ENCODE measurements at places on chromosomes 6 and 20.

DNA sequence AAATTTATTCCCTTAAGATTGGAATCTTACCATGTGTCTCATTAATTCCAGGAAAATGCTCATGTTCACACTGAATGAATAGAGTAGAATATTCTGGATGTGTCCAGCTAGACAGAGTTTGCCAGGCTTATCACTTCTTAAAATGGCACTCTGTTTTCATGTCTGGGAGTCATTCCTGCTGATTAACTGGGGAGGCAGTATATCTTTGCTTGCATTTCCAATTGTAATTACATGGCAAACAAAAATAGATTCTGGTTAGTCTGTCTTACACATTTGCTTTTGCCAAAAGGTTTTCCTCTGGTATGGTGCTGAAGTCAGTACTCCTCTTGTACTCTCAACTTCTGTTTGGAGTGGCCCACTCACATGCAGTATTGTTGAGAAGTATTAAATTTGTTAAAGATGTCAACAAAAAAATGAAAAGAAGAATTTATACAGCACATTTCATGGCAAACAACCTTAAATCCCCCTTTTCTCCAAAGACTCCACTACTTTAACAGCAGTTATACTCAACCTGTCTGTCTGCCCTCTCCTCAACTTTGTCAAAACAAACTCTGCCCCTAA, 70.2 kb downstream of the TENT5A start:
- no peak for DNase-seq

DNA sequence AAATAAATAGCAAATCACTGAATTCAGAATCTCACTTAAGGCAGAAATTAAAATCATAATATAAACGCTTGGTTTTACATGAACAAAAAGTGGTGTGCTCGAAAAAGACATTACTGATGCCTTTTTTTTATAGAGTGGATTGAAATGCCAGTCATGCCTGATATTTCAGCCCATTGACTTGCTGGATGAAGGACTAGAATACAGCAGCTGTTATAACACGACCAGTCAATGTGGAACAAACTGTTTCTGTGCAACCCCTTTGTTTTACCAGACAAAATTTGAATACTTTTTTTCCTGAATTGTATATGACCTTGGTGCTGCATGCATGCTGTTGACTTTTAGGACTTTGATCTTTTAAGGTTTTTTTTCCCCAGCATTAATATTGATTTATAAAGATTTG, 150.0 kb downstream of the QKI start:
- DNase-seq, result no peak

DNA sequence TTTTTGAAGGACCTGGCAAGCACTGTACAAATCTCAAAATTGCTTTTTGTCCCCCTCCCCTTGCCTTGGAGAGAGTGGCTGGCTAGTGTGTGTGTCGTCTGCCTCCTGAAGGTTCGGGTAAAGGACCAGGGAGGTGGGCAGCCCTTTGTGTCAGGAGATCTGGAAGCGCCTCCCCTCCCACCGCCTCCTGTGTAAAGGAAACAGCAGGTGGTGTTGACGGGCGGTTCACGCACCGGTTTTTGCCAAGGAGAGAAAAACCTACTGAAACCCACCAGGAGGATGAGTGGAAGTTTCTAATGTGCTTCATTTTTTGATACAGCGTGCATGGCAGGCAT, 1.2 kb downstream of the ENTPD6 start:
- peak; percentile 5 for DNase-seq

- no peak for DNase-seq
These were observed 46.3 kb upstream of the SRPK1 start for GRCh38 chr6:35967076-35967774.

GRCh38 chr6:8174571-8174970, 72.2 kb upstream of the EEF1E1 start:
- no peak for DNase-seq

DNA sequence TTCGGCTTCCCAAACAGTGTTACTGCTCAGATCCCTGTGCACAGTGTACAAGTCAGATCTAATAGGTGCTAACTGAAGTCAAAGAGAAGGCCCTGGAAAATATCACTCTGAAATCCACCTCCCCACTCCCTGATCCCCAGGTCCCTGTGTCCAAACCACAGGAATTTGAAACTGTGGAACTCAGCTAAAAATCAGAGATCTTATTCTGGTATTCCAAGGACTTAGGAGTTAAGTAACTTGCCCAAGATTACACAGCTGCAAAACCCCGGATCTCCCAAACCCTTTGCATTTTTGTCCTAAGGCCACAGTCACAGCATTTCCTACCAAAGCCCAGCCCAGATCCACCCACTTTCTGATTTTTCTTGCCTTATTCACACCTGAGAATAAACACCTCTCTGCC, 32.3 kb upstream of the SLC23A2 start:
- DNase-seq, result no peak

GRCh38 chr6:93932175-93932574, 512.8 kb upstream of the EPHA7 start:
- DNase-seq, result no peak

DNA sequence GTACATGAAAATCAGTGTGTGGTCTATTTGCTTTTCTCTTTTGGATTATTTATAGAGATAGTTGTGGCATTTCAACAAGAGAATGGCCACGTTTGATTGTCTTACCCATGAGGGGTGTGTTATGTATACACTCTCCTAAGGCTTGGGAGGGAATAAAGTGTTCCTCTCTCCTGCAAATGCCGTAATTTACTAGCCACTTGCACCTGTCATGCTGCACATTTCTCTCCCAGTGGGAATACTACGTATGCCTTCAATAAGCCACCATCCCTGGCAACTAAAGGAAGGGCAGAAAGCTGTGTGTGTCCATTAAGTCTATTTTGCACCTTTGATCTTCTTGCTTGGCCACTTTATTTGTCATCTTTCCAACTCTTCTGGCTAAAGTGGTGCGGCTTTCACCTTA, 541.2 kb downstream of the QKI start:
- no peak for DNase-seq

DNA sequence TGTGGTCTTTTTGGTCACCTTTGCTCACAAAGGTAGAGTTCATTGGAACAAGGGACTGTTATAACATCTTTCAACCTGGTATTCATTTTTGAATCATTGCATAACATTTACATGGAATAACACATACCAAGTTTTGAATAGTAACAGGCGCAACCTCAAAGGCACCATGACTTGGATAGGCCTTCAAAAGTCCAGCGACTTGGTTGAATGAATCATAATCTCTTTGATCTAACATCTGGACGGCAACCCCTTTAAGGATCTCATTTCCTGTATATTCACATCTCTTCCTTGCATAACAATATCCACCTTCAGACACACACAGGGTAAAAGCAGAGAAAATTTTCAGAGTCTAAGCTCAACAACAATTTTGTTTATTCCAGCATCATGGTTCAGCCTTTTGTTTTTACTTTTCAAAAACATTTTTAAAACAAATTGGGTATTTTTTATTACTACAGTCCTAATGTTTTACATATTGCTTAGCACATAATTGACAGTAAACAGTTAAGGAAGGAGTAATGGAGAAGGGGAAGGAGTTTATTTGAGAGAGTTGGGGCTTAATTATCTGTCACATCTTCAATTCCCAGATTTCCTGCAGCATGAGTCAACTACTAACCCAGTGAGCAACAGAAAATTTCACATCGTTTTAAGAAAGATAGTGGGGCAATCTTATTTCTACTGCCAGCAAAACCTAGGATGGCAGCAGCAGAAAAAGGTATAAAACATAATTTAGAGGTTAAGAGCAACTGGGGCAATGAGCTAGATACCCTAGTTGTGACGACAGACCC, 41.8 kb upstream of the F13A1 start:
- no peak for DNase-seq

DNA sequence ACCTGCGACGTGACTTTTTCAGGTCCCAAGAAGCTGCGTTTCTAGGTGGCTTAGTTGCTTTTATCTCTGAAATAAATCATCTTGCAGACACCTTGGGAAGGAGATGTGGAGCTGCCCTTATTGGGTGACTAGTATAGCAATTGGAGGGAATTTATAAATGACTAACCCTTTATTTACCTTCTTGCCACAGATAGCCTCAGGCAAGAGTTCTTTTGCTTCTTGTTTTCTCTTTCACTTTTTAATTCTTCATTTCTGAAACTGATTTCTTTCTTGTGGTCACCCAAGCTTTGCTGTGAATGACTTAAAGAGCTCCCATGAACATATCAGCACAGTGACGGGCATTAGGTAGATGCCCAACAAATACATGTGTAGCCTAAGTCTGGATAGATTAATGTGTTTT, 3.0 kb downstream of the ADGRF4 start:
- DNase-seq, result no peak

DNA sequence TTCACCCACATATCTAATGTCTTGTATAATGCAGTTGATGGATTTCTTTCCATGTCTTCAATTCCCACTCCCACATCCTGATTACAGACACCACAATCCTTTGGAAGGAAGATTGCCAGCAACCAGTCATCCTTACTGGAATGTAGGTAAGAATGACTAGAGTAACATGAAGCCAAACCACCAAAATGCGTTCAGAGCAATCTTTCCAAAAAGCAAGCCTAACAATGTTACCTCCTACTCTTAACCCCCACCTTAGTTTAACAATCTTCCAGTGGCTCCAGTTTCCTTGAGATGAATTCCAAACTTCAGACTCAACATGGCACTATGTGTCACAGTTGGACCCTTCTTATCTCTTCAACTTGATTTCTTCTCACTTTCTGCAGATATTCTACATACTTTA, 685.6 kb downstream of the DOK5 start:
- no peak for DNase-seq

DNA sequence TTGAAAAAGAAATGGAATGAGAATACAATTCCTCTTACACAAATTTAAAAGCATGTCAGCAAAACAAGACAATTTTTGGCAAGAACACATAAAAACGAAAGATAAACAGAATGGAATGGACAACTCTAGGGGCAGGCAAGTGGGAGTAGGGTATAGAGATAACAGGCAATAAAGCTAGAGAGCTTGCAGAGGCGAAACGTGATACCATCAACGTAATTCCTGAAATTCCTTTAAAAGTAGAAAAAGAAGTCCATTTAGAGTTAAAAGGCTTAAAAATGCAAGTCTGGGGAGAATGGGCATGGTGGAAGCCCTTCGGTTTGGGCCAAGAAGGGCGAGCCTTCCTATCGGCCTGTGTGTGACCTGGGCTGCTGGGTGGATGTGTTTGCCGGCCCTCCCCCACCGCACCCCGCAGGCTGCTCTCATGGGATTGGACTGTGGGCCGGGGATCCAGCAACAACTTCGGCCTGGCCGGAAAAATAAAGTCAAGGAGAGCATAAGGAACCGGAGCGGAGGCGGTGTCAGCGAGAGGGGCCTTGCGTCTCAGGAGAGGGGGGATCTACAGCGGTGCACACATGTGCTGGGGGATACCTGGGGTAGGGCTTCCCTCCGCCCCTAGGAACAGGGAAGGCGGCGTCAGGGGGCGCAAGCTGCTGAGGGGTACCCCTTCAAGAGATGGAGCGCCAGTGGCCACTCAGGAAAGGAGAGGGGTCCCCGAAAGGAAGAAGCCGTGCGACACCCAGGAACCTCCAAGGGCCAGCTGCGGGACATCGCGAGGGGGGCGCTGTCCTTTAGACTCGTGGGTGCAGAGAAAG, 4.1 kb downstream of the TMEM239 start:
- DNase-seq, result no peak

DNA sequence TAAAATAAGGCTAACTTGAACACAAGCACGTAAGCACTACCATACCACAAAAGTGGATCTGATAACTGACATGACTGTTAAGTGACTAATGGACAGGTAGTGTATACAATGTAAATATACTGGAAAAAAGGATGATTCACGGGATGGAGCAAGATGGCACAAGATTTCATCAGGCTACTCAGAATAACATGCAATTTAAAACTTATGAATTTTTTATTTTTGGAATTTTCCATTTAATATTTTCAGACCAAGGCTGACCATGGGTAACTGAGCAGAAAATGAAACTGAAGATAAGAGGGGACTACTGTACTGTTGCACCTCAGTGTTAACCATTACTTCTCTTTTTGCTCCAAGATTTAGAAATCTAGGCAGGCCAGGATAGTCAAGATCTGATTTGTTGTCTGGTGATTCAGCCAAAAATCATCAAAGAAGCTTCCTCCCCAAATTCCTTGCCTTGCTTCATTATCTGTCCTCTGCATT, 45.4 kb downstream of the TPBG start:
- no peak for DNase-seq

DNA sequence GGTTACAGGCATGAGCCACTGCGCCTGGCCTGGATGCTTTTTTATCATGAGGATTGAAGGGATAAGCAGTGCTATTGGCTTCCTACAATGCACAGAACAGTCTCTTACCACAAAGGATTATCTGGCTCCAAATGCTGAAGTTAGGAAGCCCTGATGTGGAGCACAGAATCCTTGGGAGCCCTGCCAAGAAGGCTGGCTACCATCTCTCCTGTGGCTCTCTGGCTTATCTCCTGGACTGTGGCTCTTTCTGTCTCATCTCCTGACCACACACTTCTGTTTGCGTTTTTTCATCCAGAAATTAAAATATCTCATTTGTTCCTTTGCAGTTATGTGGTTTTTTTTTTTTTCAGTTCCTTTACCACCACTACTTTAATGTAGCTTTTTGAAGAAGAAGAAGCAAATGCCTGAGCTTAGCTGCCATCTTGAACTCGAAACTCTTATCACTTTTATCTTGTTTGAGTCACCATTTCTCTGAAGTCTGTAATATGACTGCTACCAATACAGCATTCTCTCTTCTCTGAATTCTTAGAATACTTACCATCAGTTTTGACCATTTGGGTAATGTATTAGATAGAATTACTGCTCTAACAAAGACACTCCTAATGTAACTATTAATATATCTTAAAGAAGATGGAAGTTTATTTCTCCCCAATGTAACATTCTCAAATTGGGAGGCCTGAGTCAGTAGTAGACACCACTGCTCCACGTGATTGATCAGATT, 1044.7 kb downstream of the KIF16B start:
- DNase-seq, result no peak

- DNase-seq, result no peak
These were observed 724.1 kb downstream of the KIF16B start for GRCh38 chr20:15848995-15849610.

- DNase-seq, result no peak
These were observed 45.3 kb downstream of the B4GALT5 start for GRCh38 chr20:49668181-49668877.

- DNase-seq, result no peak
These were observed 130.1 kb upstream of the NEDD9 start for GRCh38 chr6:11362564-11362963.

DNA sequence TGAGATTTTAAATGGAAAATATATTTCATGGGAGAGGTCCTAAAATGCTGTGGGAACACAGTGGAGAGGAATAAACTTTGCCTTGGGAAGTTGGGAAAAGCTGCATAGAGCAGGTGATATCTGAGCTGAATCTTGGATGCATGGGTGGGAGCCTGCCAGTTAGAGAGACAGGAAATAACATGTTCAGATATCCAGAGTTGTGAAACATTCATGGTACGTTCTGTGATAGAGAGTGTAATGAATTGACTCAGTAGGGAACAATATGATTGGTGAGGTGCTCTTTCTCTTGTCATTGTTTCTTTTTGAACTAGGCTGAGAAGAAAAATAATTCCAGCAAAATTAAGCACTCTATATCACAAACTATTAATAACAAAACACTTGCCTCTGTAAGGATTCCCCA, 72.8 kb downstream of the RPS12 start:
- DNase-seq, result no peak

DNA sequence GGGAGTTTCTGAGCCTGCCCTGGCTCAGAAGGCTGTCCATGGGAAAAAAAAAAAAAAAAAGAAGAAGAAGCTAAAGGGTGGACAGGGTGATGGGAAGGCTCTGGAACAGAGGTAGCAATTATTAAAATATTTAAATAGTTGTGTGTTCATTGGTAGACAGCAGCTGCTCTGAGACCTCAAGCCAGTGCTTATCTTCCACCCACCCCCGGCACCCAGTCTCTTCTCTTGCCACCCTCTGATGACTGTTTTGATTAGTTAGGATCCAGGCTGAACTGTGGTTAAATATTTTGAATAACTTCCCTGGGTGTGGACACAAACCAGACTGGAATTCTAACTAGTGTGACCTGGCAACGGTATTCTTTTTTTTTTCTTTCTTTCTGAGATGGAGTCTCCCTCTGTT, 16.9 kb upstream of the SRSF3 start:
- DNase-seq, result no peak
